Left cardiac atrium (tissue), 4 donors: ENCODE measurements at places on chromosomes 12 and 14. TPM values are rescaled to one million over a fixed set of nuclear protein-coding genes. Genes with fewer than 3 reads are reported as not detected.

Gene DACT1
- total RNA-seq, result 10.3 TPM

Gene HOXC5
- not detected for total RNA-seq

Gene PRH2
- total RNA-seq, result not detected

Gene SLC7A8
- total RNA-seq, result 8.7 TPM

Gene BBOF1
- total RNA-seq, result 4.0 TPM

Gene TC2N
- total RNA-seq, result 9.8 TPM

Gene BRAP
- total RNA-seq, result 12.9 TPM
